NCI-H524 (cell line): ENCODE measurements at places on chromosomes 3 and 15.

DNA sequence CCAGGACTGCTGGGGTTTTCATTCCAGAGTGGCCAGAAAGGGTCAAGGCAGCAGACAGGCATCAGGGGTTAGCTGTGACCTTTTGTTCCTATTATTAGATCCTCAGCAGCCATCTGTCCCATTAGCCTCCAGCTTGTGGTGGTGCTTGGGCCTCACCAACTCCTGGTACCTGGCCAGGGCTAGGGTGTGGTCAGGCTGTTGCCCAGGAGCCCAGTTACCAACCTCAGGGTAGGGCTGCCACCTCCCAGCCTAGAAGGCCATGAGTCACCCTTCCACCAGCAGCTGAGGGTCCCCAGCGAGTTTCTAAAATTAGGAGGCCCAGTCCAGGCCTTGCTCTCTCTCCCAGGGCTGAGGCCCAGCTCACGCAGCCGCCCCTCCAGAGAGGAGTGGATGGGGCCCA is 12.2 kb downstream of the TMEM43 start:
- no peak for DNase-seq

DNA sequence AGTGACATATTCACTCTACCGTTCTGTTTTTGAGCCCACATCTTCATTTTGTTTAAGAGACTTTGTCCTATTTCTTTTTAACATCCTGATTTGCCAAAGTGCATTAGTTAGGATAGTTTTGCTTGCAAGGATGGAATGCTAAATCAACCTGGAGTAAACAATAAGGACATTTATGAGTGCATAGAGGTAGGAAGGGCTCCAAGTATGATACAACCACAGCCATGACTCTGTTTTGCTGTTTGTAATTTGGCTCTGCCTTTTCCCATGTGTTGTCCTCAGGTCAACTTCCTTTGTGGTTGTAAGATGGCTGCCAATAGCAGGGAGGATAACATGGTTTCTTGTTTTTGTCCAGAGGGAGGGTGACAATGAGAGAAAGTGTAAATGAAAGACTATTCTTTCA is 66.4 kb upstream of the GOLIM4 start:
- DNase-seq: no peak

GRCh38 chr3:138640537-138640936 is 32.0 kb downstream of the FAIM start:
- DNase-seq: no peak

DNA sequence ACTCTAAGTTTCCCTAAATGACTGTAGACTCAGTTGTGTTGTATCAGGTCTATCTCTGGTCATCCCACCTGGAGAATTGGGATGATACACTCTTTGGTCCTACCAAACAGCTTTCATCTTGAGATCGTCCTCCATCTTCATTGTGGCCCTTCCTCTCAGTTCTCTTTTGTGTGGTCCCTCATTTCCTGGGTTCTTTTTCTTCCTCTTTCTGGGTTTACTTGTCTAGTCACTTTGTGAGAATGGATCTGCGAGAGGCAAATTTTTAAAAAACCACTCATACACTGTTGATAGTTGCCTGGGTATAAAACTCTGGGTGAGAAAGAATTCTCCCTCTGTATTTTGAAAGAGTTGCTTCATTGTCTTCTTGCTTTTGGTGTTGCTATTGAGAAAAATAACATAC is 6.0 kb upstream of the AMOTL2 start:
- no peak for DNase-seq

GRCh38 chr15:70580958-70581357 is 182.4 kb downstream of the UACA start:
- DNase-seq: no peak

DNA sequence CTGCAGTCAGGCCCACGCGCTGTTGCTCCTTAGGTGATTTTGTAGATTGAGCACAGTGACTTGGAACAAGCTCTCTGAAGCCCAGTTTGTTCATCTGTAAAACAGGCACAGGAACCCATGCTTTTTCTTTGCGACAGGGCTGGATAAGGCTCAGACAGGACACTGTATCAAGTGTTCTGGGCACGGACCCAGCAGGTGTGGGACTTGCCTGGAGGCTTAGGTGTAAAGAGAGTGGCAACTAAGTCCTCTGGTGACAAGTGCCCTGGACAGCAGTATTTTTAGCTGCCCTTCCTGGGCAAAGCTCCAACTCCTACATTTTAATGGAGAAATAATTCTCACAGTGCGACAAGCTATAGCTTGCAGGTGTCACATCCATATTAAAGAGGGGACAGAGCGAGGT is 32.2 kb downstream of the CD276 start:
- DNase-seq: no peak

DNA sequence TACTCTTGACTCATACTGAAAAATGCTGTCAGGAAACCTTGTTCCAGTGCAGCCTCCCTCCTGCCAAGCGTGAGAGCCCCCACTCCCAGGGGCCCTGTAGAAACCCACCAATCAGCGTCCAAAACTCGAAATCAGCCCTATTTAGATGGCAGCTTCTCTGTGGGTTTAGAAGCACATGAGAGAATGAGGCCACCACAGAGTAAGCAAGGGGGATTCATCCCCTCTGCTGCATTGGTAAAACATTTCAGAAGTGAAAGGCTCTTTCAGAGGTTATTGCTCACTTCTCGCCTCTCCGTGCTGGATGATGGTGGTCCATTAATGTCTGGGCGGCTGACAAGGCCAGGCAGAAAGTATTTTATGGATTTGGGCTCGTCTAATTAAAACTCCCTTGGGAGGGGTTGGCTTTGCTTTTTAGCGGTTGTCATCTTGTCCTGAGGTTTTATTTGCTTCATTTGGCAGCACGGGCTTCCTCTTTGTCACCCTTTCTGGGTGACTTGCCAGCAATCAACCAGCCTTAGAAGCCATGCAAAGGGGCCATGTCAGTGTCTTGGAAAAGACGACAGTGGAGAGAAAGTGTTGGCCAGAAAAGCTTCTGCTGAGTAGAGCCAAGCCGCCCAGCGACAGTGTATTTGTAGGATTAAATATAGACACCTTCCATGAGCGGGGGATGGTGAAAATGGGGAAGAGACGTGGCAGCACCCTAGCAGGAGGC is 145.5 kb downstream of the ATP10A start:
- no peak for DNase-seq
